ENCODE measurements at places on chromosomes 6 and 20. TPM values are rescaled to one million over a fixed set of nuclear protein-coding genes. Genes with fewer than 3 reads are reported as not detected.

DNA sequence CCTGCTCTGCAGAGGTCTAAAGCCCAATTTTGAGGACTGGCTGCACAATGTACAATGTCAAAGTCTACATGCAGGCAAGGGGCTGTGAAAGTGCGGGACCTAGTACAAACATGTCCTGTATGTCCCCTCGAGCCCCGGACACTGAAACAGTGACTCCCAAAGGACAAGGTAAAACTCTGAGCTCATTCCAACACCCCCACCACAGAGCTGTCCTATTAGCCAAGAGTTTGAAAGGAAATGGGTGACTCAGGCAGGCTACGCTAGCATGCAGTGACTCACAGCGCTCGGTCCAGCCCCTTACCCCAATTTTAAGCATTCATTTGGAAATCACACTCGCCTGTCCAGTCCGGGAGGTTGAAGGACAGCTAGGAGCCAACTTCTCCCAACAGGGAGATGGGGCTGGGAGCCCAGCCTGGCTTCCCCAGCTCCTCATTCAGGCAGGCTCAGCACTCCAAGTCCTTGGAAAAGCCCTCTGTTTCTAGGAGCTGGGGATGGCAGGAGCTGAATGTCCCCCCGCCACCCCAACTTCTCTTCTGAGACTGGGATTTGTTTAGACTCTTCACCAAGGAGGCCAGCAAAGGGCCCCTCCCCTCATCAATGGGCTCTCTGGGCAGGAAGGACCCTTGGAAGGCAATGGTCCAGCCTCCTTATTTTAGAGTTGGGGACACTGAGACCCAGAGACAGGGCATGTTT, 3.9 kb downstream of the SDC4 start:
- no peak for DNase-seq

- no peak for DNase-seq
These were observed 343.5 kb downstream of the RFPL4B start for GRCh38 chr6:112690497-112691202.

Gene TSPYL4
- 22.4 TPM for total RNA-seq

DNA sequence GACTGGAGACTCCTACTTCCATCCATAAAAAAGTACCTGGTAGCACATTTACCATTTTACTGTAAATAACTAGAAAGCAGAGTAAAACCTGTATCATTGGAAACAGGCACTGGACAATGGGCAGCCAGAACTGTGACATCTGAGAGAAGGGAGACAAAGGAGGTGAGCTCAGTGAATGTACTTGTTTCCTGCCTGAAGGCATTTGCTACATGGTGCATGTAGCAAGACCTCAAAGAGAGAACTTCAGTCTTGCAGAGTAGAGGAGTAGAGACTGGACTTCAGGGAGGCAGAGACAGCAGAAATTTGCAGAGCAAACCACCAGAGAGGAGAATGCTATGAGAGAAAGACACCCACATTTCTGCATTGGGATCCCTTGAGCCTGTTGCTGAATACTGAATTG, 171.0 kb upstream of the CCN2 start:
- DNase-seq: no peak

GRCh38 chr6:5423251-5423650, 161.9 kb downstream of the FARS2 start:
- no peak for DNase-seq

- no peak for DNase-seq
These were observed 330.2 kb upstream of the SULF2 start for GRCh38 chr20:48115502-48115901.

Gene LINC00237
- total RNA-seq: not detected

- DNase-seq: no peak
These were observed 338.3 kb upstream of the CHD6 start for GRCh38 chr20:41956338-41957074.

GRCh38 chr6:17716221-17716620, 9.5 kb upstream of the NUP153 start:
- no peak for DNase-seq

DNA sequence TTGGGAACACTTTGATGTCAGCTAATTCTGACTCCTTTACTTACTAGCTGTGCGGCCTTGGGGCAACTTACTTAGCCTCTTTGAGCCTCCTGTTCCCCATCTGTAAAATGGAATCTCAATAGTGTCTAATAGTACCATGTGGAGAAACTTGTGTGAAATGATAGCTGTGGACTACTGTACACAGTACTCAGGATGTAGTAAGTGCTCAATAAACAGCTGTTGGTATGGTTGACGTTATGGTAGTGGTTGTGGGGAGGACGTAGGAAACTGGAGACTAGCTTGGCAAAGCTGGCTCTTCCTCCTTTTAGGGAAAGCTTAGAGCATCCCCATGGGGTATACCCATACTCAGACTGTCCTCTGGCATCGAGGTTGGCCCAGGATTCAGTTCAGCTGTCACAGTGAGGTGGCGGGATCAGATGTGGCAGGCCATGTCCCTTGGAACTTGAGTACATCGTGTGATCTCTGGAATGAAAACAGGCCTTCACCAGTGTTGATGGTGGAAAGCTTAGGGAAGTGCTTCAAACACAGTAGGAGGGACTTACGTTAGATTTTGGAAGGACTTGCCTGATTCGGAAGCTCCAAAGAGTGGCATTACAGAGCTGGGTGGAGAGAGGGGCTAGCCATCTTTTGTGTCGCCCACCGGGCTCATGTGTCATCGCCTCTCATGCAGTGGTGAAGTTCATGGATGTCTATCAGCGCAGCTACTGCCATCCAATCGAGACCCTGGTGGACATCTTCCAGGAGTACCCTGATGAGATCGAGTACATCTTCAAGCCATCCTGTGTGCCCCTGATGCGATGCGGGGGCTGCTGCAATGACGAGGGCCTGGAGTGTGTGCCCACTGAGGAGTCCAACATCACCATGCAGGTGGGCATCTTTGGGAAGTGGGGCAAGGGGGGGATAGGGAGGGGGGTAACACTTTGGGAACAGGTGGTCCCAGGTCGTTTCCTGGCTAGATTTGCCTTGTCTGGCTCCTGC, 7.1 kb downstream of the VEGFA start:
- no peak for DNase-seq

- no peak for DNase-seq
These were observed 110.5 kb downstream of the ARHGAP18 start for GRCh38 chr6:129599467-129599866.

Gene RNGTT
- 17.5 TPM for total RNA-seq

DNA sequence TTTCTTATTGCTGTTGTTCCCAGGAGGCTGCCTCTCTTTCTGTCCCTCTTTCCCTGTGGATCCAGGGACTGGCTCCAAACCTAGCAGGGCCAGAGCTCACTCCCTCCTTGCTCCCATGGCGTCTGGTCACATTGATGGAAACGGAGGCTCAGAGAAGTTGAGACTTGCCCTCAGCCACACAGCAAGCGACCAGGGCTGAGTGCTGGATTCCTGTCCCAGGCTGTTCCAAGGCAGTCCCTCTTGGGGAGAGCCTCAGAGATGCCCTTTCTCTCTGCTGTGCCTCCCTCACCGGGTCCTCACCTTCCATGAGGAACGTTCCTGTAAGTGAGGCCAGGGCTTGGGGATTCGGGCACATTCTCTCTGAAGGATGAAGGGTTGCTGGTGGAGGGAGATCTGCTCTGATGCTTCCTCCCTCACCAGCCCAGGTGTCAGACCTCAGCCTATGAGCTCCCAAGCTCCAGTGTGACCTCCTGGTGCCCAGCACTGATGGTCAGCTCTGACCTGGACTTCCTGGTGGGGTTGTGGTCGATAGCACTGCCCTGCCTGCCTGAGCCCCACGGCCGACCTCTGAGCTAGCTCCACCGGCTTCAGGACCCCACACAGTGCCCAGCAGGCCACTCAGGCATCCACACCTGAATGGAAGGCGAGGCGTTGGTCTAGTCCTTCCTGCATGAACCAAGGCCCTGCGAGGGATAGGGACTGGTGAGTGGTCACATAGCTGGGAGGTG, 26.8 kb downstream of the SUN5 start:
- no peak for DNase-seq

Gene HSPA12B
- total RNA-seq: not detected
